ENCODE measurements at places on chromosomes 7 and 10.
A peak's percentile ranks its signal among the peaks of the same experiment; 100 is the strongest.

GRCh38 chr10:24202181-24202570 is 6.8 kb upstream of the KIAA1217 start:
- DNase-seq = no peak

GRCh38 chr7:139560678-139561077 is 37.2 kb downstream of the CLEC2L start:
- no peak for DNase-seq

GRCh38 chr10:61140765-61141392 is 196.9 kb upstream of the RHOBTB1 start:
- DNase-seq = peak; percentile 26

- DNase-seq = no peak
Observed at GRCh38 chr7:112083776-112084355, 122.3 kb downstream of the DOCK4 start.

GRCh38 chr7:55409482-55410225 is 44.5 kb downstream of the LANCL2 start:
- DNase-seq = no peak

DNA sequence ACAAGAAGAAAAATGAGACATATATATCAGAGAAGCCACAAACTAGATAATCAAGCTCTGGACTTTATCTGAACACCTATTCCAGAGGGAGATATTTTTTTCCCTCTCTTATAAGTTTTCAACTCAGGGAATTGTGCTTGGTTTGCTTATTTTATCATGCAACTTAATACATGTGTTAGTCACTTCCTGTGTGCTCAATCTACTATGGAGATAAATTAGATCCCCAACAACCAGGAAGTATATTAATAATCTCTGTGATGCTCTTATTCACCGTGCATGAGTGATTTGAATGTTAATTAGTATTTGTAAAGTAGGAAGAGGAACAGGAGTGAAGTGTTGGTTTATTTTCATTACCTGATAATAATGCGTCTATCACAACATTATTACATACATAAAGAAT is 38.8 kb upstream of the ZNF365 start:
- no peak for DNase-seq

- no peak for DNase-seq
Observed at GRCh38 chr7:157671358-157672255, 334.8 kb downstream of the DNAJB6 start.

DNA sequence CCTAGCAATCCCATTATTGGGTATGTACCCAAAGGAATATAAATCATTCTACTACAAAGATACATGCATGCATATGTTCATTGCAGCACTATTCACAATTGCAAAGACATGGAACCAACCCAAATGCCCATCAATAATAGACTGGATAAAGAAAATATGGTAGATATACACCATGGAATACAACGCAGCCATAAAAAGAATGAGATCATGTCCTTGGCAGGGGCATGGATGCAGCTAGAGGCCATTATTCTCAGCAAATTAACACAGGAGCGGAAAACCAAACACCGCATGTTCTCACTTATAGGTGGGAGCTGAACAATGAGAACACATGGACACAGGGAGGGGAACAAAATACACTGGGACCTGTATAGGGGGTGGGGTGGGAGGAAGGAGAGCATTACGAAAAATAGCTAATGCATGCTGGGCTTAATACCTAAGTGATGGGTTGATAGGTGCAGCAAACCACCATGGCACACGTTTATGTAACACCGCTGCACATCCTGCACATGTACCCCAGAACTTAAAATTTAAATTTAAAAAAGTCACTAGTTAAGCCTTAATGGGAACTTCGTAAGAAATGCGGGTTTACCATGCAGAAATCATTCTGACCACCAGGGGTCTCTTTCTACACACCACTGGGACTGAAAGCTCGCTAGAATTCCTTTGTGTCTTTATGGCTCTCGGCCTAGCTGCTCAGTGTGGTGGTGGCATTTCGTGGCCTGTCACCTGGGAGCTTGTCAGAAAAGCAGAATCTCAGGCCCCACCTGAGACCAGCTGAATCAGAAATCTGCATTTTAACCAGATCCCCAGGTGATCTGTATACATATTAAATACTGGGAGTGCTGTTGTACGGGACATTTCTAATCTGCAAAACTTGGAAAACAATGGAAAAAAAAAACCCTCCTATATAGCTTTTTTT is 9.5 kb downstream of the ANKRD1 start:
- DNase-seq = no peak

GRCh38 chr7:142749218-142749993 is at the start of gene PRSS1:
PRSS1 (plus strand) TSS chr7:142749472; CDS start chr7:142749485, 13 bp downstream.
- DNase-seq = no peak

GRCh38 chr10:74153123-74153522 is 2.1 kb downstream of the ADK start:
- no peak for DNase-seq

- no peak for DNase-seq
Observed at GRCh38 chr10:61663466-61663865, 737 bp downstream of the CABCOCO1 start.

DNA sequence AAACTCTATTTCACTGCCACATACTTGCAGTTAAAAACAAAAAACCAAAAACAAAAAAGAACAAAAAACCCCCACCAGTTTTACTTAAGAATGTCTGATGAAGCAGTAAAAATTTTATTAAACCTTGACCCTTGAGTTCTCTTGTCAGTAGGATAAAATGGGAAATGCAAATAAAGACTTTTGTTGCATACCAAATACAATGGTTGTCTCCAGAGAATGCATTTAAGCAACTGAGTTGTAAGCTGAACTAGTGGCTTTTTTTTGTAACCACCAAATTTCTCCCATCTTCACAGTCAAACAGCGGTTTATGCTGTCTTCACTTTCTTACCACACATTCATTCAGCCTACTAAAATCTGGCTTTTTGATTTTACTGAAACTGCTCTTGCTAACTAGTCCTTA is 3.1 kb downstream of the SYPL1 start:
- DNase-seq = no peak

DNA sequence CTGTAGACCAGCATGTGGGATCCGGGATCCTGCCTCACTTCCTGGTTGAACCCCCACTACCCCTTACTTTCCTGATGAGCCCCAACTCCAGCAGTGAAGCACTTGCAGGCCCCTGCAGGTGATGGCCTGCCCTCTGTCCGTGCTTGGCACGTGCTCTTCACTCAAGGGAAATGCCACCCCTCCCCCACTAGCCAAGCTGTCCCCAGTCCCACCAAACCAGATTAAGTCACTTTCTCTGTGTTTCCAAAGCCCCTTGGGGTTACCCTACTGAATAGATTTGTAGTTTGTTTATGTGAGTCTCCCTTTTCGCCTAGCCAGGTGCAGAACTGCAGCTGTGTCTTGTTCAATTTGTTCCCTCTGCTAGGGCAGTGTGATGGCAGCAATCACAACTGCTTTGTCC is 121.7 kb downstream of the WDFY4 start:
- no peak for DNase-seq

DNA sequence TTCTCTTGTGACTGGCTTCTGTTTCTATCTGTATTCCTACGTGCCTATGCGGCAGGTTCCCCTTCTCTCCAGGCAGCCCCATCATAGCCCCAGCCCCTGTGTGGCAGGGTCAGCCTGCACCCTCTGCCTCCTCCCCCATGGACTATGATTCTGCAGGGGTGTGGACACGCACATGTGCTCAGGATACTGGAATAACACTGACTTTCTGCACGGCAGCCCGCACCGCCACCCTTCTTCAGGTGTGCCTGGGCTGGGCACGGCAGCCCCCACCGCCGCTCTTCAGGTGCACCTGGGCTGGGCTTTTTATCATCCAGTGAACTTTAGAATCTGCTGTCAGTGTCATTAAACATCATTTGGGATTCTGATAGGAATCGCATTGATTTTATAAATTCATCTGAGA is 202.6 kb upstream of the PPP2R2D start:
- DNase-seq = no peak

DNA sequence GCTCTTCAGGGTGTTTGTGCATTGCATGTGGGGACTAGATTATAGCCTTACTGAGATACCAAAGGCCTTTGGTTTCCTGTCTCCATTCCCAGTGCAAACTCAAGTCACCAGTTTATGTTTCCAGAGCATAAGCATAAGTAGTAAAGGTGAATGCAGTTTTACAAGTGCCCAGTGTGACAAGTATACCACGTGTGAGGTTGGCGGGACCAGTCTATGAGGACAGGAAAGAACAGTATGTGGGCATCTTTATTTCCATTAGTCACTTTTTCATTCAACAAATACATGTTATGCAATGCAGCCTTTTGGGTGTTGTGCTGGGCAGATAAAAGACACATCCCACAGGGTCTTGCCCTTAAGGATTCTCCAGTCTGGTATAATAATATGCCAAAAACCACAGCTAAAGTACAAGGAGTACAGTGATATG is 146.5 kb downstream of the ARID5B start:
- no peak for DNase-seq

GRCh38 chr7:100464210-100464660 is at the start of gene SPACDR:
SPACDR (minus strand) TSS chr7:100464260; CDS start chr7:100464025, 235 bp downstream.
- DNase-seq = no peak

GRCh38 chr10:34637418-34637911 is 177.6 kb downstream of the PARD3 start:
- DNase-seq = no peak

DNA sequence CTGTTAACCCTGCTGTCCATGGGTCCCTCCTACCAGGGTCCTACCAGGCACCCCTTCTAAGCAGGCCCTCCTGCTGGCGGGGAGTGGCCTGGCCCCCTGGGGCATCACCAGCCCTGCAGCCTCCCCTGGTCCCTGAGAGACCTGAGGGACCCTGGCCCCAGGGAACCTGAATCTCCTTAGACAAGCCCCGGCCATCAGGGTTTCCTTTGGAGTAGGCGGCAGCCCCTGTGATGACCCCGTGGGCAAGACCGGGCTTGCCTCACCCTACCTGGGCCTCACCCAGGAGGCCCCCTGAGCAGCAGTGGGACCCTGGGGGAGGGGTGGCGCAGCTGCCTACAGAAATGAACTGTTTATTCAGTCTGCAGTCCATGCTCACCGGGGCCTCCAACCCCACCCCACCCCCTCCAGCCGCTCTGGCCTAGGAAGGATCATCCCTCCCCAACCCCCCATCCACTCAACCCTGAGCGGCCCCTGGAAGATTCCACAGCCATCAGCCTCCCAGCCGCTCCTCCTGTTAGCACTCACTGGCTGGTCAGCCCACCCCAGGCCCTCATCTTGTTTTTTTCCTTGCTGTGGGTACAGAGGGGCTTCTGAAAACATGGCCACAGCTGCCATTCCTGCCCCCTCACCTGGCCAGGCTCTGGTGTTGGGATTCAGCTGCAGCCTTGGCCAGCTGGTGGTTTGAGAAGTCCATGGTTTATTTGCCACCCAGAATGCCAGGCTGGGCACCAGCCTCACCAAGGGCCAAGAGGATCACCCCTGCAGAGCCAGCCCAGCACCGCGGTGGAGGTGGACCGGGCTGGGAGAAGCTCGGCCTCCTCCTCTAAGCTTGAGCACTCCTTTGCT is 34.8 kb upstream of the CHST15 start:
- no peak for DNase-seq

DNA sequence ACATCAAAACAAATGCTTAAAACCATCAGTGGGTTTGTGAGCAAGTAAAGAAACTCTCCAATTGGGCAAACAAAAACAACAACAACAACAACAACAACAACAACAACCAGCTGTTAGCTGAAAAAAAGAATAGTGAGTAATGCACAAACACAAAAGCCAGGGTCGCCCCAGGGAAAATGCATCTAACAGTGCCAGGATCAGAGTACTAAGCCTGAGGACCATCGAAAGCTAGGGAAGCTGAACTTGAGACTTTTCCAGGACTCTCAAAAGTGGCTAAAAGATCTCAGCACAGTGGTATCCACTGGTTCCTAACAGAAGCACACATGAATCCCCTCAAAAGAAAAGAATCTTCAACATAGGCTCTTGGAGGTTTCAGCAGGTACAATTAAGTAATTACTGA is 83.3 kb downstream of the CPXM2 start:
- no peak for DNase-seq

DNA sequence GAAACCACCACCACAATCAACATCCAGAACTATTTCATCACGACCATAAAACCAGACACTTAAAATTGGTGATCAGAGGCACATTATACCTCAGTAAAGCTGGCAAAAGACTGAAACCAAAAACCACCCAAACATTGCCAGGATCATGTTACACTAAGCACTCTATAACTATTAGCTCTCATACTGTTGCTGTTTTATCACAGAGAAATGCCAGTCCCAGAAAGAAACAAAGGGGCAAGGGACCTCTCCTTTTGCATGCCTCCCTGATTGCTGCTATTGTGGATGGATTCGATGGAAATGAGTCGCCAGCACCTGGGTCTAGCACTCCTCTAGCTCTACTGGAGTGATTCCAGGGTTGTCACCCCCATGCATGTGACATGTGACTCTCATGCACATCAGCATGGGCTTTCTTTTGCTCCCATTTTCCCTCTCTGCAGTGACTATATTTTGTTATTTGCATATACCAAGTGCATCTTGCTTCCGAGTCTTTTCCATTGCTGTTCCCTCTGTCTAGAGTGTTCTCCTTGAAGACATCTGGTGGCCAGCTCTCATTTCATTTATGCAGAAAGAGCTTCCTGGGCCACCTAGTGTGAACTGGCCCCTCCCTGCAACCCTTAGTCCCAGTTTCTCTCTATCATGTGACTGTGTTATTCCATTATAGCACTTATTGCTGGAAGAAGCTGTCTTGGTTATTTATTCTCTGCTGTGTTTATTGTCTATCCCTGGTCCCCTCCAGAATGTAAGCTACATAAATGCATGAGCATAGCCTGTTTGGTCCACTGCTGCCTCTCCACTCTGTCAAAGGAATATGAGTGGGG is 300.6 kb downstream of the PLXNA4 start:
- DNase-seq = no peak

GRCh38 chr7:24722386-24723177 is 34.7 kb downstream of the GSDME start:
- no peak for DNase-seq

- DNase-seq = no peak
Observed at GRCh38 chr10:80356989-80357850, 639 bp downstream of the DYDC2 start.

- no peak for DNase-seq
Observed at GRCh38 chr7:134788191-134788590, 8.8 kb downstream of the CALD1 start.

GRCh38 chr10:131808370-131808930 is 92.4 kb upstream of the PPP2R2D start:
- DNase-seq = no peak

DNA sequence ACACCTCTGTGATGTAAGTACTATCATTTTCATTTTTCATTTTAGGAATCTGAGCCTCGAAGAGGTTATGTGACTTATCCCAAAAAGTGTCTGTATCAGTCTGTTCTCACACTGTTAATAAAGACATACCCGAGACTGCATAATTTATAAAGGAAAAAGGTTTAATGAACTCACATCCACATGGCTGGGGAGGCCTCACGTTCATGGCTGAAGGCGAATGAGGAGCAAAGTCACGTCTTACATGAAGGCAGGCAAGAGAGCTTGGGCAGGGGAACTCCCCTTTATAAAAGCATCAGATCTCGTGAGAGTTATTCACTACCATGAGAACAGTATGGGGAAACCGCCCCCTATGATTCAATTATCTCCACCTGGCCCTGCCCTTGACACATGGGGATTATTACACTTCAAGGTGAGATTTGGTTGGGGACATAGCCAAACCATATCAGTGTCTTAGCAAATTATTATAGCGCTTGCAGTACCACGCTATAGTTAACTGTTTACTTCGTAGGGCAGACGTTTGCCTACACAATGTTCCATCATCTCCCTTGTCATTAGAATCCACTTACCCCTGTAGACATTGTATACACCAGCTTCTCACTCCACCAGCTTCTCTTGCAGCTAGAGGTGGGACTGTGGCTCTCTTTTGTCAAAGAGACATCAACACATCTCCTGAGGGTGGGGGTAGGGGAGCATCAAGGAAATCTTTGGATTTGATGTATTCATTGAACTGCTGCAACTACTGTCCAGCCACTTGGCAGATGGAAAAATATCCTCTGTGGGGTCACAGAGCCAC is 15.4 kb upstream of the NMT2 start:
- DNase-seq = no peak

- DNase-seq = no peak
Observed at GRCh38 chr7:23242321-23242720, 4.3 kb upstream of the GPNMB start.

Measured in HS-27A (cell line).